HCT116 (cell line): ENCODE measurements at places on chromosomes 2 and 18.

DNA sequence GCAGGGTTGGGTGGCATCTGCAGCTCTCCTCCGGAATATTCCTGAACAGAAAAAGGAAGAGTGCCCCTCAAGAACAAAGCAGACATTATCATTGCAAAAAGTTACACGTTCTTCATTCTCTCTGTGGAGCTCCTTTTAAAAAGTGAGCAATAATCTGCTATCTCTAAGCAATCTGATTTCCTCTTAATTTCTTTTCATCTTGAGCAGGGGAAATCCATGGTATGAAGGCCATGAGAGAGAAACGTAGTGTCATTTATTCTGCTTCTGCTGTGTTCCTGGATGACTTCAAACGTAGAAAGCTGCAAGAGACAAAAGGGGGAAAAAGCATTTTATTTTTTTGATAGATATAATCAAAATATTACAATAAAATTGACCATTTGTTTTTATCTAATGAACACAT lies 16.9 kb downstream of the SMIM21 start:
- no peak for DNase-seq

DNA sequence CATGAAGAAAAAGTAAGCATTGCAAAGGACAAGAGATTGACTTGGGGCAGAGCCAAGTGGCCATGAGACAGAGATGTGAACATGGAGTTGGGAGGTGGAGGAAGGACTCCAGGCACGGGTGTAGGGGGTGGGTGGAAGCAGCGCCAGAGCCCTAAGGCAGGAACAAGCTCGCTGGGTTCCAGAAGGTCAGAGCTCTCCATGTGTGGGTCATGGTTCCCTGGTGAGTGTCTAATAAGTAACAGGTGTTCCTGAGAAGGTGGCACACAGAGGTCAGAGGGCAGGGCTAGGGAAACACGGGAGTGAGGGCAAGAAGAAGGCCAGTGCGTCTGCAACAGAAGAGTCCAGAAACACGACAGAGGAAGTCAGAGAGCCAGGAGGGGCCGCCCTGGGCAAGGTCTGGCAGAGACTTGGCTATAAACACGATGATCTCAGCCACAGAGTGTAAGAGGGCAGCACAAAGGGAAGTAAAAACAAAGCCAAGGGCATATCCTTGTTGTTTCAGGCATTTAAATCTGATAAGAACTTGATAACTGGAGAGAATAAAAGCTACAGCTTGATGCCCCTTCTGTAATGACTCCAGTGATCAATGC lies 260.8 kb downstream of the TGIF1 start:
- DNase-seq: no peak

DNA sequence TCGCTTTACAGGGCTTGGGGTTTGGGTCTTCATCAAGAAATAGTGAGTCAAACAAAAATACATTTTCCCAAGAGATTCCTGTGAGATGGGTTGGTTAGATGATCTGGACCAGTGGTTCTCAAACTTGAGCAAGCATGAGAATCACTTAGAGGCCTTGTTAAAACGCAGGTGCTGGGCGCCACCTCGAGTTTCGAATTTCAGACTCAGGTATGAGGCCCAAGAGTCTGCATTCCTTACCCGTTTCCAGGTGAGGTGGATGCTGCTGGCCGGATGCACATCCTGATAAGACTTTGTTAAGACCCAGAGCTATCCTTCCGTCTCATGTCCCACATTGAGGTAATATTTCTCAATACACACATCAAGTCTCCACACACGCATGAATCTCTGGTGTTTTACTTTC lies 707.8 kb upstream of the SALL3 start:
- no peak for DNase-seq

DNA sequence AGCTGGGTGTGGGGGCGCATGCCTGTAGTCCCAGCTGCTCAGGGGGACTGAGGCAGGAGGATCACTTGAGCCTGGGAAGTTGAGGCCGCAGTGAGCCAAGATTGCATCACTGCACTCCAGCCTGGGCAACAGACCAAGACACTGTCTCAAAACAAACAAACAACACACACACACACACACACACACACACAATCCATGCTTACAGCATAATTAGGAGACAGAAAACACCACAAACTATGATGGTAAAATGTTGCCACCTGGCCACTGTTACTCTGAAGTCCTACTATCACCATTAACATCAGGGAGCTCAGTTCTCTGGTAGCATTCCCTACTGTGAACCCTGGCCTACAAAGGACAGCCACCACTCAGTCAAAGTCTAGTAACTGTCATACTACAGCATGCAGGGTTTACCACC lies 18.3 kb downstream of the DNPEP start:
- no peak for DNase-seq

GRCh38 chr2:24906466-24906865 lies 13.6 kb downstream of the ADCY3 start:
- no peak for DNase-seq

- peak; percentile 93 for DNase-seq
Measured at GRCh38 chr18:12947285-12948049, at the start of gene SEH1L. TSS of gene SEH1L (plus strand) at chr18:12948011. CDS start at chr18:12948122, 111 bp downstream.

GRCh38 chr2:26058390-26058789 lies 24.5 kb downstream of the RAB10 start:
- no peak for DNase-seq

DNA sequence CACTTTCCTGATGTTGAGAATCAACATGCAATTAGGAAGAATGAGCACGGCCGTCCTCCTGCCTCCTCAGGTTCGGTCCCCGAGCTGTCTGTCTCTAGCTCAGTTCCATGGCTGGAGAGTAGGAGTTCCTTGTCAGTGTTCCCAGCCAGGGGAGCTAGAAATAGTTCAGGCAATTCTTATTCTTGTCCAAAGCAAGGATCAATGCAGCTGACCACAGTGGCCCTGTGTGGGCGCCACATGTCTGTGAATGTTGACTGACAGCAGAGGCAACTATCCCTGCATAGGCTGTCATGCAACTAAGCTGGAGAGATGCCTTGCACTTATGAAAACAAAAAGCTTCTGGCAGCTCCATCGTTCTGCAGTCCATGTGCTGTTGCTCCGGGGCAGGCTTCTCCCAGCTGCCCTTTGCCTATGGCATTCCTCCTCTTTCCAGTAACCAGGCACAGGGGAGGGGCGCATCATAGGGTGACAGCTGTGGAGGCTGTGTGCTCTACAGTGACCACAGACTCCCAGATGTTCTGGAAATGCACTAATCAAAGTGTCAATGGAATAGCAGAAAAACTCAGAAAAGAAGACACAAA lies 58.7 kb downstream of the PDCL3 start:
- no peak for DNase-seq
